ENCODE measurements at places on chromosomes 11 and 22.

DNA sequence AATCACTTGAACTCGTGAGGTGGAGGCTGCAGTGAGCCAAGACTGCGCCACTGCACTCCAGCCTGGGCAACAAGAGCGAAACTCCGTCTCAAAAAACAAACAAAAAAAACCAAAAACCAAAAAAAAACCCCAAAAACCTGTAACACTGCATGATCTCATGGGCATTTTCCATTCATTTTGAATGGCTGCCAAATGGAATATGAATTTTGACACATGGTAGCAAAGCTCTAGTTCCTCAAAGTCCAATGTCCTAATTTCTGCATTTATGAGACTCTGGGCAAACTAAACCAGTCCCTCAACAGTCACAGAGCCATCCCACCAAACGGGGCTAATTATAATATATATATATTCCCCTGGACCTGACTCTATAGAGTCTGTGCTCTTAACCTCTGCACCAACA is 61.8 kb downstream of the SGSM3 start:
- no peak for DNase-seq

- no peak for DNase-seq
Observed at GRCh38 chr11:7657306-7658025, 15.8 kb downstream of the CYB5R2 start.

GRCh38 chr22:21032037-21032867 is at the start of gene SLC7A4:
SLC7A4 (minus strand) TSS chr22:21032561; CDS start chr22:21031812, 749 bp downstream.
- no peak for DNase-seq

GRCh38 chr11:78253797-78254196 is 65.1 kb downstream of the USP35 start:
- DNase-seq, result no peak

DNA sequence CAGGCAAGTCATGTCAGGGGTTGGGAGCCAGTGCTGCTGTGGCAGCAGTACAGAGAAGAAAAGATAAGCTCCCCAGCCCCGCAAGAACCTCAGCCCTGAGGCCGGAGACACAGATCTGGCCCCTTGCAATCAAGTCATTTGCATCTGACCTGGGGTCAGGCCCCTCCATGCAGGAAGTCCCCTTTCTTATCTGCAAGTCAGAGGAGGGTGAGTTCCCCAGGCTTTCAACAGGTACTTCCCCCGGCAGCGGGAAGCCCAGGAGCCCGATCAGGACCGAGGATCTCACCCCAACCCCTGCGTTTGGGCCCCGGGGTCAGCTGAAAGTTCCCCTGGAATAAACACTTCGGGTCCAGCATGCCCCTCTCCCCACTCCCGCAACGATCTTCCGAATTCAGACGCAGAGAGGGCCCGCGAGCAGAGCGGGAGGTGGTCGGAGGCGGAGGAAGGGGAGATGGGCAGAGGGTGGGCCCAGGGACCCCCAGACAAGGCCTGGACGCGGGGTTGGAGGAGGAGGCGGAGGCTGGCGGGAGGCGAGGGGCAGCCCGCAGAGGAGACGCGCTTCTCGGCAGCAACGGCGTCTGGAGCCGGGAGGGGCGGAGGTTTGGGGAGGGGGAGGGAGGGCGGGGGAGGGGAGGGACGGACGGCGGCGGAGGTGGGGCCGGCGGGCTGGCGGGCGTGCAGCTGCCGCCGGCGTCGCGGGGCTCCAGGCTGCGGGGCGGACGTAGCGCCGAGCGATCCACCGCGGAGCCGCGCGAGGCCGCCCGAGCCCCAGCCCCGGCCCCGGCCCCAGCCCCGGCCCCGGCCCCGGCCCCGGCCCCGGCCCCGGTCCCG is at the start of gene TSPAN18:
TSPAN18 (plus strand) TSS at position 680 of the 831 bp plus-strand sequence. CDS start 179,455 bp downstream, outside the sequence.
- peak; percentile 32 for DNase-seq

- DNase-seq, result no peak
Observed at GRCh38 chr11:12862696-12863469, 146.2 kb upstream of the RASSF10 start.

DNA sequence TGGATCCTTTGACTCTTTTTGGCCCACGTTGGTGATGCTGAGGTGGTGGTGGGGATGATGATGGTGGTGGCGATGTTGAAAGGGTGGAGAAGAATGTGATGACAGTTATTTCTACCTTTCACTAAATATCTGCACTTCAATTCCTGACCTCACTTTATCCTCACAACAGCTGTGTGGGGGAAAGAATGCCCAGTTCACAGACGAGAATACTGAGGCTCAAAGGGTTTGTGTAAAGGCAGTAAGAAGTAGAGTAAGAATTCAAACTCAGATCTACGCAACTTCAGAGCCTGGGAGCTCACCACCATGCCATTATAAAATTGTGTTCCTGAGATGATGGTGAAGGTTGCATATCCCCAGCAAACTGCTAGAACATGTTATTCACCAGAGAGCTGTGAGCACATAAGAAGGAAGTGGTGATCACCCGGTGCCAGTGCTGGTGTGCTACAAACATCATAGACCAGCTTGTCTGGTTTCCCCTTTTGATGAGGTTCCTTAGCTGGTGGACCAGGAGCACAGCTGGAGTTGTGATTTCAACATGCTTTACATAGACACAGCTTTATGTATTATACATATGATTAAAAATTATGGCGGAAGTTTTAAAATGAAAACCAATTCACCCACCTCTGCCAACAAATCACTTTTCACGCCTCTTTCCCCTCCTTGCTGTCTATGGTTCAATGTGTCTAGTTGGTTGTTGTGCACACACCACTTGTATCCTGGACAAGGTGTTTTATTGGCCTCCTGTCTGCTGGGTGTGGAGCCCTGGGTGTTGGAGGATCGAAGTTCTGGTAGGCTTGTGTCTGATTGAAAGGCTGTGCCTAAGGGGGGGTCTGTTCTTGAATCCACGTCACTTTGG is 6.2 kb downstream of the ST14 start:
- DNase-seq, result no peak

Data from T-helper 22 cell (primary cell).